ENCODE measurements at places on chromosomes 5 and 9. TPM values are rescaled to one million over a fixed set of nuclear protein-coding genes. Genes with fewer than 3 reads are reported as not detected.

TRIP13 gene
- 34.5 TPM for total RNA-seq

HTR4 gene
- total RNA-seq, result not detected

COL5A1 gene
- total RNA-seq, result 12.0 TPM

OR1J2 gene
- not detected for total RNA-seq

GNA14 gene
- 3.2 TPM for total RNA-seq

ACSL6 gene
- 2.4 TPM for total RNA-seq

GKAP1 gene
- 5.7 TPM for total RNA-seq

PRRX2 gene
- 7.1 TPM for total RNA-seq

FBP2 gene
- total RNA-seq, result not detected

NEUROG1 gene
- total RNA-seq, result not detected

All from H1 (cell line).